Heart left ventricle (tissue), 16 donors: ENCODE measurements at places on chromosomes 11 and 22. TPM values are rescaled to one million over a fixed set of nuclear protein-coding genes. Genes with fewer than 3 reads are reported as not detected.
A peak's percentile ranks its signal among the peaks of the same experiment; 100 is the strongest.

HMGXB4 gene
- 11.1 TPM for total RNA-seq

LRRC56 gene
- 0.20 TPM for total RNA-seq

DNA sequence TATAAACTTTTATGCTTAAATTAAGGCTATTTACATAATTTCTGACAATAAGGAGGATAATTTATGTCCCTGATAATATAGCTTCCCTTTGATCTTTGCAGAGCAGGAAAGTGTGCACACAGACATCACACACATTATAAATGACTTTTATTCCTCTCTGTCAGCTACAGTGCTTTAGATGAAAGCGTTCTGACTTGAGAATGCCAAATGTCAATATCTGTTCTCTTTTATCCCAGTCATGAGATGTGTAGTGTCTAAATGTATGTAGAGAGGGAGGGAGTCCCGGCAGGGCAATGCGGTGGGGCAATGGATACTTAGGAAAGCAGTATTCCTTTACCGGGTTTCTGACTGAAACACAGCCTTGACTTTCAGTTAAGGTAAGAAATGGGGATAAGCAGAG is 225.4 kb upstream of the CHORDC1 start:
- no peak for DNase-seq

GRCh38 chr22:31585161-31585859 is 76.7 kb downstream of the PISD start:
- DNase-seq: no peak

- no peak for DNase-seq
These were observed 7.8 kb upstream of the RANBP1 start for GRCh38 chr22:20107951-20108756.

DNA sequence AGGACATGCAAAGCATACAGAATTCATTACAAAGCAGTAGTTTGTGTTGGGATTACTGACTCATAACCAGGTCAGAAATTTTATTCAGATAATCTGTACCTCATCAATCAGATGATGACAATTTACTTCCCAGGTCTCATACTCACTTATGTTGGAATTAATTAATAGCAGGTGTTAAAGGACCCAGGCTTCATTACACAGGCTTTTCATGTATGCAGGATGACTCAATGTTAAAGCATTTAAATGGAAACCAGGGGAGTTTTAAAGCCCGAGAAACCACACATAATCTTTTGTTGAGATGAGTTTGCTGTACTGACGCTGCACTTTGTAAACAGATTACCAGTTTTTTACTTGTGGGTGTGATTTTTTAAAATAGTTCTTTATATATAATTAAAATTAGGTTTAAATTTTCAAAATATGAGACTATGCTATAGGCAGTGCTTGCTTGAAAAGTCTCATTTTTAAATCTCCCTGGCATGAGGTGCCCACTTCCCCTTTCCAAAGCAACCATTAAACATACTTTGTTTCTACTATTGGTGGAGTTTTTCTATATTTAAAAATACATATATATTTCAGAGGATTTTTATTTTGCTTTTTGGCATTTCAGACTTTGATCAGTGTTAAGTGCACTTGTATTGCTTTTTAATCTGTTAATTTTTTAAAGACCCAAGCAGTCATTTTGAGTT is 41.0 kb downstream of the CEP57 start:
- no peak for DNase-seq

GRCh38 chr11:27216270-27217149 is 146.5 kb downstream of the CCDC34 start:
- peak; percentile 84 for DNase-seq

GRCh38 chr11:77999446-78000030 is 5.1 kb upstream of the INTS4 start:
- no peak for DNase-seq

DNA sequence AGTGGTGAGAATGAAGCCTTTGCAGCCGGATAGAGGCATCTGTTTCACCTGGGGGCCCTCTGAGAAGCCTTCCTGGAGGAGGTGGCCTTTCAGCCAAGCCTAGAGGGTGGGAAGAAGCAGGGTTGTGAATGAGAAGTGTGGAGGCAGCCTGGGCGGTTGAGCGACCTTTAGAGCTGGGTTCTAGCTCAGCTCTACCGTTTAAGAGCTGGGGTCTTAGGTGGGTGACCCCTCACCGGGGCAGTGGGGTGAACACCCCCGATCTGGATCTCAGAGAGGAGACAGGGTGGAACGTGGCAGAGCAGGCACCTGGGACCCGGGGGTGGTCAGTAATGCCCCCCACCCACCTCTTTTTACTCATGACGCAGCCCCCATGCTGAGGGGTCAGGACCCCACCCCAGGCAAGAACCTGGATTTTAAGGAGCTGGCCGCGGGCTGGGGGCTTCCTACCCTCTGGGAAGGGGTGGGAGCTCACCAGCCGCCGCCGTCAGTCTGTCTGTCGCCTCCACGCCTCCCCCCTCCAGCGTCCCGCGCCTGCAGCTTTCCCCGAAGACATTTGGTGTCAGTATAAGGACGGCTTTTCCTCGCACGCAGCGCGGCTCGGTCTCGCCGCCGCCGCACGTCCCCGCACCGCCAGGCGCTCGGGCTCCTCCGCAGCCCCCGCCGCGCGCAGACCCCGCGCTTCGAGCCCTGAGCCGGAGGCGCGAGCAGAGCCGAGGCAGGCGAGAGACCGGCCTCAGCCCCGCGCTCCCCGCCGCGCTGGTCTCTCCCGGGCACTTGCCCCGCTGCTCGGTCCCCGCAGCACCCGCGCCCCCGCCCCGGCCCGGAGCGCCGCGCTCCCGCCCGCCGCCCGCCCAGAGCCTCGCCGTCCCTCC is 13.3 kb upstream of the CACNA1I start:
- DNase-seq: no peak

- no peak for DNase-seq
These were observed 5.2 kb upstream of the BID start for GRCh38 chr22:17779286-17780115.

DNA sequence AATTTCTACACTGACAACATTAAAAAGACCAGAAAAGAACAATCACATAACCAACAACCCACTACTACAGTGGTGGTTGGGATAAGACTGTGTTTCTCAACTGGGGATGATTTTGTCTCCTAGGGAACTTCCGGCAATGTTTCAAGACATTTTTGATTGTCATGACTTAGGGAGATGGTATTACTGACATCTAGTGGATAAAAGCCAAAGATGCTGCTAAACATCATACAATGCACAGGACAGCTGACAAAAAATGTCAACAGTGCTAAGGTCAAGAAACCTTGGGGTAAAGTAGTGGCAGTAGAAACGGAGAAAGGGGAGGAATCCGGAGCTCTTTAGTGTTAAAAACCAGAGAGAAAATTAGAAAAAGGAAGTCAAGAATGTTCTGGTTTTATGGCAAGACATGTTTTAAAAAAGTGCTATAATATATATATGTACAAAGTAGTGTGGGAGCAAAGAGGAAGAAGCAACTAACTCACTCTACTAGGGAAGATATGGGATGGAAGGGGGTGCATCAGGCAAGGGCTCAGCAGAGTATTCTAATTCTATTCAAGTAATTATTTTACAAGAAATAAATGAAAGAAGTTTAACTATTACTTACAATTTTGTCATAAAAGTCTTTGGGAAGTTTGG is 37.2 kb downstream of the CKAP5 start:
- DNase-seq: no peak

DNA sequence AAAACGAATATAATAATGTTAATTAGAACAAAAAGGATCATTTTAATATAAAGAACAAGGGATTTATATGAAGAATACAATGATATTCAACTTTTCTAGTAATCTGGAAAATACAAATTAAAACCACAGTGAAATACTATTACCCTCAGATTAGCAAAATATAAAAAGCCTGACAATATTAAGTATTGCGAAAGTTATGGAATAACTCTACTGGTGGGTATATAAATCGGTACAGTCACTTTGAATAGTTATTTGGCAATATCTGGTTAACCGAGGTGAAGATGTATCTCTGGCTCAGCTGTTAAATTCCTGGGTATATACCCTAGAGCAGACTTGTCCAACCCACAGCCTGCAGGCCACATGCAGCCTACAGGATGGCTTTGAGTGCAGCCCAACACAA is 118.8 kb downstream of the ATM start:
- no peak for DNase-seq

- no peak for DNase-seq
These were observed 70.0 kb upstream of the NTM start for GRCh38 chr11:131300439-131300717.

GRCh38 chr22:17705951-17706900 is 67.7 kb downstream of the BCL2L13 start:
- DNase-seq: no peak

DNA sequence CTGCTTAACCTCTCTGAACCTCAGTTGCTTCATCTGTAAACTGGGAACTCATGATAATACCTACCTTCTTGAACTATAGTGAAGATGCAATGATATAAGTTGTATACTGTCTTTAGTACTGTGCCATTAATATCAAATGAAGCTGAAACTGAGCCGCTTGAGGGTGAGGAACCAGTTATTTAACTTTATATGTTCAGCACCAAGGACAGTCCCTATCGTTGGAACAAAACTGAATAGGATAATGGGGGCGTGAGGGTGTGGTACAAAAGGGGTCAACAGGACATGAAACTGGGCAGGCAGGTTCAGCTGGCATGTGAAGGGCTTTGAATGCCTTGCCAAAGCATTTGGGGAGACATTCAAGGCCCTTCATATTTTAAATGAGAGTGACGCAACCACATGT is 112.6 kb downstream of the C11orf91 start:
- DNase-seq: no peak
